Activated B cell treated with CpG ODN at 0.5 μM for 24 hours (primary cell): ENCODE measurements at places on chromosomes 2 and 18. TPM values are rescaled to one million over a fixed set of nuclear protein-coding genes. Genes with fewer than 3 reads are reported as not detected.

DNA sequence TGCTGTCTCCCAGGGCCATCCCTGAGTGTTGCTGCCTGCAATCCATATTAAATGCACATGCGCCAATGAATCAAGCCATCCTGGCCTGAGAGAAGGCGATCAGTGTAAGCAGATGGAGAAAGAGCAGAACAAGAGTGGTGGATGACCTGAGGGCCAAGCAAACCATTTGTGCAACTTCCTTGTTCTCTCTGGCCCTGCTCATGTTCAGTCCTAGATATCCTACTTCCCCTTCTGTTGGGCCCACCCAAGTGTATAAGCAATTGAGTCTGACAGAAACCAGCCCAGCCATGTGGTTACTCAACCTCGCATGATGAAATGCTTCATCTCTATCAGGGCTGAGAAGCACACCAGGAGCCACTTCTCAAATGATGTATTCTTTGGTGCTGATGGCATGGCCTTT lies 383.1 kb upstream of the ID2 start:
- DNase-seq = no peak
- H3K4me1 ChIP-seq = peaks cover 38% of the 10 kb centered on the region
- H3K36me3 ChIP-seq = peaks cover 5% of the 10 kb centered on the region
- H3K27ac ChIP-seq = peak overlapping the region; percentile 9
- H3K27me3 ChIP-seq = peaks cover 64% of the 10 kb centered on the region

Gene CTAGE1
- not detected in 2 replicates for total RNA-seq

DNA sequence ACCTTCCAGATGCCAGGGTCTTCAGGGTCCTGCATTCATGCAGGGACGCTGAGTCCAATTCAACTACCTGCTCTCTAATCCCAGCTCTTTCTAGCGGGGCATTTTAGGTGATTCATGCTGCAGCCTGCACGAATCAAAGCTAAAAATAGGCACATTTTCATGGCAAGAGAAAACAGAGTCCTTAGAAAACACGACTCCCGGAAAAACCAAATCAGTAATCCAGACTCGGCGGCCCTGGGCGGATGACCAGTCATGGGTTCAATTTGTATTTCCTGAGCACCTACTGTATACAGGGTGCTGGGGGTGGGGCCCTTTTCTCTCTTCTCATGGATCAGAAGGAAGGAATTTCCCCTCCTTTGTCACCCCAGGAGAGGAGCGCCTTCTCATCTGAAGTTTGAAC lies 64.4 kb downstream of the LONRF2 start:
- H3K36me3 ChIP-seq = no peaks in the 10 kb centered on the region
- no peak overlapping the region for H3K4me3 ChIP-seq
- H3K27ac ChIP-seq = no peak overlapping the region

DNA sequence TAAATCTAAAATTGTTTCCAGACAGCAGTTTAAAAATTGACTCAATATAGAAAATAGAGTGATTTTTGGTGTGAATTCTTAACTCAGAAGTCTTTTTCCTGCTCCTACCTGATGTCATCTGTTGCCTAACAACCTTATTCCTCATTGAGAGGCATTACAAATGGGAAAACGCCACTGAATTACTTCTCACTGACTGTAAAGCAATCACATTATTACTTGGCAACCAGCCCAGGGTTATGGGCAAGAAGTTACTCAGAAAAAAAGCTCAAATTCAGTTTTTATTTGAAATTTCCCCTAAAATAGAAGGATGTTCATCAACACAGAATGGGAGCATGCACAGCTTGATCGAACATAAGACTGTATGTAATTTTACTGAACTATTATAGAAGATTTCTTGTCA lies 201.8 kb upstream of the GULP1 start:
- no peaks in the 10 kb centered on the region for H3K4me1 ChIP-seq
- H3K4me3 ChIP-seq = no peak overlapping the region
- DNase-seq = no peak
- H3K27me3 ChIP-seq = no peaks in the 10 kb centered on the region
- no peak overlapping the region for H3K27ac ChIP-seq
- H3K36me3 ChIP-seq = no peaks in the 10 kb centered on the region

Gene KCNIP3
- not detected in 2 replicates for total RNA-seq

Gene PLGLB1
- 5.5 and 8.3 TPM in 2 replicates for total RNA-seq

DNA sequence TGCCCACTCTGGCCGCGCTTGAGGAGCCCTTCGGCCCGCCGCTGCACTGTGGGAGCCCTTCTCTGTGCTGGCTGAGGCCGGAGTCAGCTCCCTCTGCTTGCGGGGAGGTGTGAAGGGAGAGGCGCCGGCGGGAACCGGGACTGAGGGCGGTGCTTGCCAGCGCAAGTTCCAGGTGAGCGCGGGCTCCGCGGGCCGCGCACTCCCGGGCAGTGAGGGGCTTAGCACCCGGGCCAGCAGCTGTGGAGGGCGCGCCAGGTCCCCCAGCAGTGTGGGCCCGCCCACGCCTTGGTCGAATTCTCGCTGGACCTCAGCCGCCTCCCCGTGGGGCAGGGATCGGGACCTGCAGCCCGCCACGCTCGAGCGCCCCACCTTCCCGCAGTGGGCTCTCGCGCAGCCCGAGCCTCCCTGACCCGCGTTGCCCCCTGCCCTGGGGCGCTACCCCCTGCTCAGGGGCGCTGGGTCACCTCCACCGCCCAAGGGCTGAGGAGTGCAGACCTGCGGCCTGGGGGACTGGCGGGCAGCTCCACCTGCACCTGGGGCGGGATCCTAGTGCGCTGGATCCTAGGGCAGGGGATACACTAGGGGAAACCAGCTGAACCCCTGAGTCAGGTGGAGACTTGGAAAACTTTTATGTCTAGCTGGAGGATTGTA lies 97.3 kb downstream of the CD8B2 start:
- H3K27me3 ChIP-seq = peaks cover 27% of the 10 kb centered on the region
- no peaks in the 10 kb centered on the region for H3K36me3 ChIP-seq
- no peak overlapping the region for H3K4me3 ChIP-seq
- DNase-seq = no peak
- H3K4me1 ChIP-seq = peaks cover 11% of the 10 kb centered on the region

DNA sequence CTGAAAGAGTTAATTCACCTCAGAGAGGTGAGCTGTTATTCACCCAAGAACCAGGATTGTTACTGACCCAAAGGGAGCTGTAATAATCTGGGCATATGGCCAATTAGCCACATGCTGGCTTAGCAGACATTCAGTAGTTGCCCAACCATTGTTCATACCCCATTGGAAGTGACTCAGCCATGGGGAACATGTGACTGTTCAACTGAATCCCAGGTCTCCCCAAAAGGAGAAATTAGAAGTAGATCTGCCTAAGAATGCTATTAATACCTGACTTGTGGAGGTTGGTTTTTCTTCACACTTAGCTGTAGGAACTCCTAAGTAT lies 272.6 kb upstream of the UBE2E3 start:
- H3K27me3 ChIP-seq = no peaks in the 10 kb centered on the region
- no peaks in the 10 kb centered on the region for H3K4me1 ChIP-seq
- H3K4me3 ChIP-seq = no peak overlapping the region

Gene MDH1B
- total RNA-seq = not detected in 2 replicates

Gene LYG2
- total RNA-seq = not detected in 2 replicates

GRCh38 chr18:47876813-47877212 lies 53.6 kb downstream of the SMAD2 start:
- H3K27me3 ChIP-seq = no peaks in the 10 kb centered on the region
- no peak overlapping the region for H3K27ac ChIP-seq
- peaks cover 28% of the 10 kb centered on the region for H3K36me3 ChIP-seq
- no peaks in the 10 kb centered on the region for H3K4me1 ChIP-seq
- no peak overlapping the region for H3K4me3 ChIP-seq

Gene YPEL5
- total RNA-seq = 56.7 and 57.4 TPM in 2 replicates
